ENCODE measurements at places on chromosomes 12 and 14. TPM values are rescaled to one million over a fixed set of nuclear protein-coding genes. Genes with fewer than 3 reads are reported as not detected.

Gene DTX3
- total RNA-seq: 18.1 TPM

Gene CIROP
- not detected for total RNA-seq

Gene FOXN4
- total RNA-seq: 0.12 TPM

Gene CLEC1B
- total RNA-seq: not detected

Gene TAS2R19
- total RNA-seq: not detected

Gene RNASE1
- total RNA-seq: 0.35 TPM

Gene CAPS2
- 1.7 TPM for total RNA-seq

Gene ACSM4
- total RNA-seq: not detected

Gene SLC5A8
- not detected for total RNA-seq

Gene JAG2
- total RNA-seq: 24.5 TPM

Gene TROAP
- 78.1 TPM for total RNA-seq

All from A549 treated with CpdA at 1 μM for 4 hours (cell line).